AG09309 (cell line): ENCODE measurements at places on chromosomes 7 and 10.

GRCh38 chr7:44533301-44534055 lies 7.7 kb downstream of the NPC1L1 start:
- no peak for DNase-seq

- DNase-seq: no peak
Measured at GRCh38 chr7:1331561-1332467, 99.1 kb downstream of the UNCX start.

- DNase-seq: no peak
Measured at GRCh38 chr7:80087771-80088170, 46.9 kb upstream of the GNAI1 start.

- no peak for DNase-seq
Measured at GRCh38 chr7:114959931-114960330, 38.0 kb downstream of the MDFIC start.

DNA sequence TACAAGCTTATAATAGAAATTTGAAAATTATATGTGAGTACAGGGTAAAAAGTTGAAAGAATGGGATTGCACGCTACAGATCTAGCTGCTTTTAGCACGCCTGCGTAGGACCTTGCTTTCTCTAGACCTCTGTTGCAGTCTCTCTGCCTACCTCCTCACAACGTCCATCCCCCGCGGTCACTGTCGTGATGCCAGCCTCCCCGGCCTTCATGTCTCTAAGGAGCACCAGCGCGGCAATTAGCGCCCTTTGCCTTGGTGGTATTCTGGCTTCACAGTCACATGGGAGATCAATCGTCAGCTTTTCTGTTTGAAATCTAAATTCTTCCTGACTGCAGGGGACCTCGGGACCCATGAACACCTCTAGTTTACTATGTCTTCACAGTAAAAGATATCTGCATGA lies 131.3 kb downstream of the EGFR start:
- DNase-seq: no peak

- DNase-seq: peak; percentile 41
Measured at GRCh38 chr10:112981553-112981952, 31.5 kb downstream of the TCF7L2 start.

- no peak for DNase-seq
Measured at GRCh38 chr10:1247598-1248261, 191.5 kb downstream of the WDR37 start.

- DNase-seq: no peak
Measured at GRCh38 chr7:51274955-51275354, 41.7 kb downstream of the COBL start.

- no peak for DNase-seq
Measured at GRCh38 chr10:43125881-43126731, 12.1 kb upstream of the CSGALNACT2 start.

DNA sequence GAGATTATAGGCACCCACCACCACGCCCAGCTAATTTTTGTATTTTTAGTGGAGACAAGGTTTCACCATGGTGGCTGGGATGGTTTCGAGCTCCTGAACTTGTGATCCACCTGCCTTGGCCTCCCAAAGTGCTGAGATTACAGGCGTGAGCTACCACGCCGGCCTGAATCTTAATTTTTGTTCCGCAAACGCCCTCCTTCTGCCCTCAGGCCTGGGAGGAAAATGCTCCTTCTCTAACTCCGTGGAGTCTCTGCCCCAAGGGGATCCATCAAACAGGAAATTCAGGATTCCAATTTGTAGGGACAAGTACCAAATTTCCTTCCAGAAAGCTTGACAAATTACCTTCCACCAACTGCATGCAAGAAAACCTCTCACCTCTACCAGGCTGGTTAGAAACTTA lies 43.2 kb downstream of the RBAK start:
- DNase-seq: no peak

- peak; percentile 46 for DNase-seq
Measured at GRCh38 chr7:99267481-99267840, 5.2 kb upstream of the MYH16 start.

- no peak for DNase-seq
Measured at GRCh38 chr7:121558288-121558687, 162.2 kb upstream of the FAM3C start.

DNA sequence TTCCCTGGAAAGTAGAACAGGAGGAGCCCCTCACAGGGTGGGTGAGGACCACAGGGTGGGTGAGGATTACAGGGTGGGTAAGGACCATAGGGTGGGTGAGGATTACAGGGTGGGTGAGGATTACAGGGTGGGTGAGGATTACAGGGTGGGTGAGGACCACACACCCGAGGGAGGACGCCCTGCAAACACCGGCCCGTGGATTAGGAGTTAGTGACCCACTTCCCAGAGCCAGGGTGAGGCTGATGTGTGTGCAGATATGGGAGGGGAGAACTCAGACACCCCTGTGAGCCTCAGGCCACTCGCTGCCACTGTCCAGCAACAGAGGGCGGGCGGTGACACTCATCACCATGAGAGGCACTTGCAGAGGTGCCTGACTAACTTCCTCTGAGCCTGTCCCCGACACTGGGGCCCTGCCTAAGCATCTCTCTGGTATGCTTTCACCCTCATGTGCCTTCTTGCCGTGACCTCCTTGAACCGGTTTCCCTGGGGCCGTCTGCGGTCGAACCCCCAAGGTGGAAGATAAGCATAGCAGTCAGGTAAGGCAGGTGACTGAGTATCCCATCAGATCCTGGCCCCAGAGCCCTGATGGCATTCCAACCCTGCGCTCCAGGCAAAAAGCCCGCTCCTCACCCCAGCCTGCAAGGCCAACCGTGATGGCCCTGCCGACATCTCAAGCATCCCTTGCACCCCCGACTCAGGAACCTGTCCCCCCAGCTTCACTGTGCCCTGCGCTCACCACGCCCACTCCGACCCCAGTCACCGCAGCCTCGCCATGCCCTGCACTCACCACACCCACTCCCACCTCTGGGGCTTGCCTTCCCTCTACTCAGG lies 74.1 kb downstream of the FAM53B start:
- DNase-seq: no peak

- no peak for DNase-seq
Measured at GRCh38 chr7:1449501-1449900, 9.8 kb downstream of the MICALL2 start.

DNA sequence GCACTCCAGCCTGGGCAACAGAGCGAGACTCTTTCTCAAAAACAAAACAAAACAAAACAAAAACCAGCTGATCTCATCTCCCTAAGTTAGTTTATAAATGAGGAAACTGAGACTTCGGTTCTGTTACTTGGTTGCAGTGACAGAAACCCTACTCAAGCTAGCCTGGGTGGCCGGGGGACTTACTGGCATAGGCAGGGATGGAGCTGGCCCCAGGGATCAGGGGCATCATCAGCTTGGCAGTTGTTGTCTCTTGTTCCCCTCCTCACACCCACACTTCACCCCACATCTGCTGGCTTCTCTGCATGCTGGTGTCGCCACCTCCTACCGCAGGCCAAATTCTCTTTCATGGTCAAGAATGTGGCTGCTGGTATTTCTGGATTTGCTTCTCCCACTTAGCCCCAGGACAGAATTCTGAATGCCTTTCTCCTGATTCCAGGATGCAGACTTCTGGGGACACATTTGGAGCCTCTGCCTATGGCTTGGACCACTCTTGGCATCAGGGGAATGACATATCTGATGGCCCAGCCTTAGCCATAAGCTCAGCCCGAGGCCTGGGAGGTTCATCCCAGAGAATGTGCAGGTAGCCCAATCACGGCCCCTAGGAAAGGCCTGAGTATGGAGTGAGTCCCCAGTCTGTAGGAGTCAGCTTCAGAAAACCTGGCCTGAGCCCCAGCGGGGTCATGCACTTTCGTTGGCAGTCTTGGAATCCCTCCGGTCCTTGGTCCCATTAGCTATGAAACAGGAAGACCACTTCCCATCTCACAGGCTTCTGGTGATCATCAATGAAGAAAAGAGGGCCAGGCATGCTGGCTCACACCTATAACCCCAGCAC lies 41.6 kb upstream of the CTBP2 start:
- DNase-seq: no peak
